Mesothelial cell of epicardium (in vitro differentiated cells): ENCODE measurements at places on chromosomes 2 and 18.
A peak's percentile ranks its signal among the peaks of the same experiment; 100 is the strongest.

DNA sequence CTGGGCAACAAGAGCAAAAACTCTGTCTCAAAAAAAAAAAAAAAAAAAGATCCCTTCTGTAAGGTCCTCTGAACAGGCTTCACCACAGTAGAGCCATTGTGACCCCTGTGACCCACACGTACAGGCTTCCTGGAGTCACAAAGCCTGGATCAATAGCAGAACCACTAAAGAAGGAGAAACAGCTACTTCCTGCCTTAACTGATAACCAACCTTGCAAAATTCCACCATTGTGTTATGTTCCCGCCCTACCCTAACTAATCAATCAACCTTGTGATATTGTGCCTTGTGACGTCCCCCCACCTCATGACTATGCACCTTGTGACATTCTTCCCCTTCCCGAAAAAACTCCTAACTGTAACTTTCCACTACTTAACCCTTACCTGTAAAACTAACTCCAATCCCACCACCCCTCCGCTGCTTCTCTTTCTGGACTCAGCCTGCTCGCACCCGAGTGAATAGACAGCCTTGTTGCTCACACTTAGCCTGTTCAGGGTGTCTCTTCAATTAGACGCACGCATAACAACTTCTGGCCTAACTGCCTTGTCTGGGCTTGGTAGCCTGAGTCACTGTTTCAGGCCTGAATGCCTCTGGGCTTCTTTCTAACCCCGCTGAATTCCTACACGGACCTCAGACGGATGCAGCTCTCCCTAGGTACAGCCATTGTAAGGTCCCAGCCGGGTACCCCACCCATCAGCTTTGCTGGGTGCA is 13.9 kb downstream of the SCYGR8 start:
- no peak overlapping the region for H3K4me3 ChIP-seq
- no peaks in the 10 kb centered on the region for H3K36me3 ChIP-seq
- no peak for DNase-seq
- no peaks in the 10 kb centered on the region for H3K27me3 ChIP-seq

DNA sequence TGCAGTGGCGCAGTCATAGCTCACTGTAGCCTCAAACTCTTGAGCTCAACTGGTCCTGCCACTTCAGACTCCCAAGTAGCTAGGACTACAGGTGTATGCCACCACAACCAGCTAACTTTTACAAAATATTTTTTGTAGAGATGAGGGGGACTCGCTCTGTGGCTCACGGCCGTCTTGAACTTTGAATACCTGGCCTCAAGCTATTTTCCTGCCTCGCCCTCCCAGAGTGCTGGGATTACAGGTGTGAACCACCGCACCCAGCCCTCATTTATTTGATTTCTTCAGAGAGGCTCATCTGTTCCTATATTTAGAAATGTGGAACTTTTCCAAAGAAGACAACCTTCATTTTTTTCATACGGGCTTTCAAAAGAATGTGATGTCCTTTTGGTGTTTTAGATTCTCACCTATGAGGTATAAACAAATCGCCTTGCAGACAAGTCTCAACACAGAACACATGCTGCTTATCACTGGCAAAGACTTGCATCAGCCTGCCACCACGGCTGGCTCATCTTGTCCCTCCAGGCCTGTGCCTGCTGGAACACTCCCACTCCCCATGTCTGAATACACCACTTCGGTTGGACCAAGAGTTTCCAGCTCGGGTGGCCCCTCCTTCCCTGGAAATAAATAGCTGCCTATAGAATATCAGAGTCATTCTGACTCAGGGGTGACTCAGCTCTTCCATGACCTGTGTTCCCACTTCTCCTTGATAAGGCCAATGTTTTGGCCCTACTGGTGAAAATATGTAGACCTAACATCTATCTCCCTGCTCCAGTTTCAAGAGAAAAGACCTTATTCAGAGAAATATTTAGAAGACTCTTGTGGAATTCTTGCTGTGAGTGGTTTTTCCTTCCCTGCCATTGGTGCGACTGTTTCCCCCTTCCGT is 202.6 kb downstream of the TGIF1 start:
- H3K27me3 ChIP-seq = no peaks in the 10 kb centered on the region
- H3K36me3 ChIP-seq = no peaks in the 10 kb centered on the region
- peaks cover 49% of the 10 kb centered on the region for H3K4me1 ChIP-seq
- no peak overlapping the region for H3K4me3 ChIP-seq
- peak overlapping the region; percentile 93 for H3K27ac ChIP-seq

DNA sequence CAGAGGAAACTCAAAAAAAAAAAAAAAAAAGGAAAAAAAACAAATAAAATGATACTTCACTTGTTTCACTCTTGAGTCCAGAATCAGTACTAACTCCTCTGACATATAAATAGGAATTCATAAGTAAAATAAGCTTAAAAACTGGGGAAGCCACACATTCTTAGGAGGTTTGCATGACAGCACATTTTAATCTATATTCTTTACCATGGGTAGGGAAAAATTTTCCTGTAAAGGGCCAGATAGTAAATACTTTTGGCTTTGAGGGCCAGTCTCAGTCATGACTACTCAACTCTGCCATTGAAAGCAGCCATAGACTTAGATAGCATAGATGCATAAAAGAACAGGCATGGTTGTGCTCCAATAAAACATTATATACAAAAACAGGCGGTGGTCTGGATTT is 145.2 kb downstream of the BCL11A start:
- H3K4me3 ChIP-seq = no peak overlapping the region
- no peaks in the 10 kb centered on the region for H3K27me3 ChIP-seq
- peaks cover 65% of the 10 kb centered on the region for H3K4me1 ChIP-seq

DNA sequence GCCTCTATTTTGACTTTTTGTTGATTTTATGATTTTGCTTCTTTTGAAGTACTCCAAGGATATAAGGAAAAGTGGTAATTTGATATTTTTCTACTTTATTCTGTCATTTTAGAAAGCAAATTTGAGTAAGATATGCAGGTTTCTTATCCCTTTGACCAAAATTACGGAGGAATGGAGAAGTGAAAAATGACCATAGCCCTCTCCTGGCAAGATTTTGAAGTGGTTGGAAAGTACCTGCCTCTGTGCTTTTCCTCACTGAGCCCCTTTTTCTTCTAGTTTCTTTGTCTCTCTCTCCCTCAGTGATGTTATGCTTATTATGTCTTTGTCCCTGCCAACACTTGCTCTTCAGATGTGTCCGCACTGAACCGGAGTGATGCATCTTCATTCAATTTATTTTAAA is 898.1 kb downstream of the EPHA4 start:
- H3K27ac ChIP-seq = no peak overlapping the region
- no peaks in the 10 kb centered on the region for H3K4me1 ChIP-seq
- H3K4me3 ChIP-seq = no peak overlapping the region

DNA sequence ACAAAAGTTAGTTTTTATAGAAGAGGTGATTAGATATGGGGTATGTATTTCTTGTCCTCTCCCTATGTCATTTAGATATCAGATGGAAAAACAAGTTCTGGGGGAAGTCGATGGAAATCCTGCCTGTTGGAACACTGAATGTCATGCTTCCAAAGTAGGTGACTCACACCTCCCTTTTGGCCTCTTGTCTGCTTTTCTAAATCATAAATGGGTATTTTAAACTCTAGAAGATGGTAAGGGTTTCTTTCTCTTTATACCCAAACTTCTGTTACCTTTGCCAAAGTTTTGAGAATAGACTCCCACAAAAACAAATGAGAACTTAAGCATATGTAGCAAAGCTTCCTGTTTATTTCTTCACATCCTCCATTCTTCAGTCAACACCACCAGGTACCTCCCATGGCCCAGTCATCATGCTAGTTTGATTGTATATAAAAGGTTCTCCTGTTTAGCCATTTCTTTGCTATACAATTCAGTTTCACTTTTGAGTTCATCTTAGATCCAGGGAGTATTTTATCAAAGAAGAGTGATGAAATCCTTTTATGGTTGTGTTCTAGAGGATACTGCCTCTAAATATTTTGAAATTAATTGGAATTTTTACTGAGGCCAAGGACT is 63.9 kb downstream of the PRKRA start:
- no peaks in the 10 kb centered on the region for H3K36me3 ChIP-seq
- no peaks in the 10 kb centered on the region for H3K27me3 ChIP-seq
- no peak overlapping the region for H3K27ac ChIP-seq
- H3K4me3 ChIP-seq = no peak overlapping the region
